ENCODE measurements at places on chromosomes 1 and 21.

DNA sequence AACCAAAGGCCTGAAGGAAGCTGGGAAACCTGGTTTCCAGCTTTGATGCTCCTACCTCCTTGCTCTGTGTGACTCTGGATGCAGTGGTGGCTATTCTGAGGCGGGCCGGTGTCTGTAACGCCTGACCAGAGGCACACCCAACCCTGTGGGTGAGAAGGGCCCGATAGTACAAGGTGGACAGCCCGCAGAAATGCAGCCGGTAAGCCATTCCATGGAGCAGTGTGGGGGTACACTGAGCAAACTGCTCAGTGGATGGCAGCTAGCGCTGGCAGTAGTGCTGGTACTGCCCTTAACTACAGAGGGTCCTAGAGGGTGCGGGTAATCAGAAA, 36.0 kb downstream of the AHDC1 start:
- no peak for DNase-seq

GRCh38 chr1:99004861-99005442, at the start of gene PLPPR5:
Gene PLPPR5, minus strand, starts transcription at chr1:99004861. Its CDS starts 190 bp downstream, at chr1:99004671.
- DNase-seq, result no peak

DNA sequence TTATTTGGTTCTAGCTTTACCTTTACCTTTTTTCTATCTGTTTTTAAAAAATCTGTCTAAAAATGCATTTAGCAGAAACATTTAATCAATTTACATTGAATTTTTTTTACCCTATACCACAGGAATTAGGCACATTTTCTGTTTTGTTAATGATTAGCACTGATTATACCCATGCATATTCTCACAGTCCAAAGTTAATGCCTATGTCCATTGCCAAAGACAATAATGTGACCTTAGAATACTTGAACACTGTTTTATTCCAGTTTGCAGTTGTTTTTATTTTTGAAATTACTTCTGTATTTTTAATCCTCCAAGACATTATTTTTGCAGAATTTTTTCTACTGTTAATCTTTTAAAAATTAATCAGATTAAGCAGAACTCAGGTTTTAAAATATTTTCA, 11.0 kb upstream of the AMY2B start:
- DNase-seq, result no peak

DNA sequence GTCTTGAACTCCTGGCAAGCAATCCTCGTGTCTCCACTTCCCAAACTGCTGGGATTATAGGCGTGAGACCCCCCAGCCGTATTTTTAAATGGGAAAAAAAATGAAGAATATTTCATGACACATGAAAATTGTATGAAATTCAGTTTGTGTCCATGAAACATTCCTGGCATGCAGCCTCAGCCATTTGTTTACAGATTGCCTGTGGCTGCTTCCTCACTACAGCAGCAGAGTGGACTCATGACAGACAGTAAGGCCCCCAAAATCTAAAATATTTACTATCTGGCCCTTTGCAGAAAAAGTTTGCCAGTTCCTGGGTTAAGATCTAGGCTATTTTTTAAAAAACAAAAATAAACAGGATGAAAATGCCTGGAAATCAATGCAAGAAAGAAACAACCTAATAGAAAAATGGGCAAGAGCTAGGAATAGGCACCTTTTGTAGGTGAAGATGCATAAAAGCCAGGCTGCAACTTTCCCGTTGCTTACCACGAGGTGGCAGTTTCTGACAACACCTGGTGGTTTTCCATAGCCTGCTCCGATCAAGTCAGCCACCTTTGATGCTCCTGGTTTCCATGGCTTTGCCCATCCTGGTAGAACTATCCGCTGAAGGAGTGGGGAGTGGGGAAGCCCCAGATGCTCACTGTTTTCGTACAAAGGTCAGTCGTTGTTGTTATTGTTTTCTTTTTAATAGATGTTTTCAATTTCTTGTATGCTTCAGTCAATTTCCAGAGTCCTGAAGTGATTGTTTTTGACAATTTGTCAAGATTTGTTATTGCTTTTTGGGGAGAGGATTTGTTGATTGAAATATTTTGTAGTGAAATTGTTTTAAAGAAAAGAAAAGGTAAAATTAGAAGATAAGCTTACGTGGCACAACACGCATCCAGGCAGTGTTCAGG, 24.3 kb downstream of the UBE2Q1 start:
- DNase-seq, result peak; percentile 60

GRCh38 chr1:226821719-226822085, 48.7 kb upstream of the PSEN2 start:
- DNase-seq, result no peak

DNA sequence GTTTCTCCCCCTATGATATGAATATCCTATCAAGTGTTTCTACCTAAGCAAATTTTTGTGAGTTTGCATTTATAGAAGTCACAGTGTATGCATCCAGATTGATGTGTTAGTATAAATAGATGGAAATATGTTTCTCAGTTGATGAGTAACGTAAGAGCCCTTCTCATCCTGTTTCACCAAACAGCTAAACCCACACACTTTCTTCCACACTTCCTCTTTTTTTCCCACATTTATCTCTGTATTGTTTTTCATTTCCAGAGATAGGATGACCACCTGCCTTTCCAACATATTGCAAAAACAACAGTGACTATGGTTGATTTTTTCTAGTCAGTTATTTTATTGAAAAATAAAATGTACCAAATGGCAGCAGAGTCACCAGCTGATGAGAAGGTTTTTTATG, 490.1 kb downstream of the NEGR1 start:
- DNase-seq, result no peak

DNA sequence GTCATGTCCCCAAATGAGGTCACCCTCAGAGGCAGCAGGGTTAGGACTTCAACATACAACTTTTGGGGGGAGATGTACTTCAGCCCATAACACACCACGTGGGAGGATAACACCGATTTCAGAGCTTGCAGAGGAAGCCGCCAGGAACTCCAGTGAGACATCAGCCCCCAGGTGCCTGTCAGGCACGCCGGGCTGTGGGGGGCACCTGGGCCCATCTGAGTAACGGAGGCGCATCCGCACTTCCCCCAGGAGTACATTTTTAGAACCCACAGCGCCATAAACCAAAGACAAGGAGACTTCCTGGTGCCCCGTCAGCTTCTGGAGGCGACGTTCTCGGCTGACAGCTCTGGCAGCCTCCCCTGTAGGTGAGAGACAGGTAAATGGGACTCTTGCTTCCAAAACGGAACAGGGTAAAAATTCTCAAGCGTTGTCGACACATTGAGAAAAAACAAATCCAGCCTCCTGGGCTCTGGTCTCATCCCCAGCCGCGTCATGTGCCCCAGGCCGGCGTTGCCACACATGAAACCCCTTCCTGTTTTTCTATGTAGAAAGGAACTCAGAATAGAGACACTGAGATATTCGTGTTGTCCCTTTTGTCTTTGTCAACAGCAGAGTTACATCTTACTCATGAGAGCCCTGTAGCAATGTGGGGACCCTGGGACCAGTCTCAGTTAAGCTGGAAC, 93.3 kb downstream of the PDE9A start:
- DNase-seq, result no peak

DNA sequence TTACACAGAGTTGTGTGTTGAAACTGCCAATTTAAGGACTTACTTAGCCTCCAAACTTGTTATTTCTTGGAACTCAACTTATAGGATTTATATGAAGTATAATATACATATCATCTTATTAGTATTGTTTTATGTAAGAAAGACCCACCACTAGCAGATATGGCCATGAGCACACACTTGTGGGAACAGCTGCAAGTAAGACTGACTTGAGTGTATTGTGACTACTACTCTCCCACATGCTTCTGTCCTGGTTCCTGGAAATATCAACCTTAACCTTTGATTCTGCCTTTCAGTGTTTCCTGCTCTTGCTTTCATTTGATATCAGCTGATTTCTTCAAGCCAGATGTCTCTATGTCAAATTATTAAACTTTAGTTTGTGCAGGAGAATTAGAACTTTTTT, 175.3 kb downstream of the MAGI3 start:
- no peak for DNase-seq

- no peak for DNase-seq
These were observed 1414.3 kb upstream of the B3GALT2 start for GRCh38 chr1:194600716-194601115.

DNA sequence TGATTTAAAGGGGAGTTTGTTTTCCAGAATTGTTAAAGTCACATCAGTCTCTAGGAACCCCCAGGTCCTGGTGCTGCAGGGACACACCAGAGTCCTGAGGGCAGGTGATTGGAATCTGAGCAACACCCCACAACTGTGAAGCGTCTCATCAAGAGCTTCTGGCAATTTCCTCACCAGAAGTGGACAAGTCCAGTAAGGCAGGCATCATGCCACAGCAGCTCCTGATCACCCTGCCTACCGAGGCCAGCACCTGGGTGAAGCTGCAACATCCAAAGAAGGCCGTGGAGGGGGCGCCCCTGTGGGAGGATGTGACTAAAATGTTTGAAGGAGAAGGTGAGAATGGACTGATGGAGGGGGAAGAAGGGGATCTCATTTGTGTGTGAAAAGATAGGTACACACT, 2.1 kb downstream of the ZFP69 start:
- no peak for DNase-seq

- no peak for DNase-seq
These were observed 22.5 kb downstream of the CEPT1 start for GRCh38 chr1:111162488-111162880.

GRCh38 chr1:17805869-17806684, 50.9 kb downstream of the ACTL8 start:
- no peak for DNase-seq

GRCh38 chr1:202202500-202203168, 9.0 kb downstream of the LGR6 start:
- no peak for DNase-seq

- no peak for DNase-seq
These were observed 36.5 kb upstream of the KCND3 start for GRCh38 chr1:112026016-112026415.

GRCh38 chr1:106802181-106802580, 254.3 kb upstream of the PRMT6 start:
- no peak for DNase-seq

- DNase-seq, result no peak
These were observed 224.1 kb downstream of the SLC45A1 start for GRCh38 chr1:8541961-8542521.

GRCh38 chr1:157407367-157407766, 144.9 kb downstream of the FCRL5 start:
- DNase-seq, result no peak

- no peak for DNase-seq
These were observed 3.0 kb upstream of the FOXD3 start for GRCh38 chr1:63319046-63320021.

DNA sequence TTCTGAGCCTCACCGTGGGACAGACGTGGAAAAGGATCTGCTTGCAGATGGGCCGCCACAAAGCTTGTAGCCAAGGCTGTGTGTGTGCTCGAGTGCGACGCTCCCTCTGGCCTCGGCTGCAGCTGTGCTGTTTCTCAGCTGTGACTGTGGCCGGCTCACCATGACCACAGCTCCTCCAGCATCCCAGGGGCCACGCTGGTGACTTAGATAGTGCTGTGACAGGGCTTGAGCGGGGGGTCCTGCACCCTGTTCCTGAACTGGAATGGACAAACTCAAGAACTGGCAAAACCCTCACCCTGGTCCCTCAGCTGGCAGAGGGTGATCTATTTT, 17.4 kb upstream of the ACTRT2 start:
- DNase-seq, result no peak

GRCh38 chr21:32015461-32016139, 142.8 kb downstream of the HUNK start:
- DNase-seq, result no peak

- no peak for DNase-seq
These were observed 8.9 kb upstream of the KCNN3 start for GRCh38 chr1:154879038-154879421.

DNA sequence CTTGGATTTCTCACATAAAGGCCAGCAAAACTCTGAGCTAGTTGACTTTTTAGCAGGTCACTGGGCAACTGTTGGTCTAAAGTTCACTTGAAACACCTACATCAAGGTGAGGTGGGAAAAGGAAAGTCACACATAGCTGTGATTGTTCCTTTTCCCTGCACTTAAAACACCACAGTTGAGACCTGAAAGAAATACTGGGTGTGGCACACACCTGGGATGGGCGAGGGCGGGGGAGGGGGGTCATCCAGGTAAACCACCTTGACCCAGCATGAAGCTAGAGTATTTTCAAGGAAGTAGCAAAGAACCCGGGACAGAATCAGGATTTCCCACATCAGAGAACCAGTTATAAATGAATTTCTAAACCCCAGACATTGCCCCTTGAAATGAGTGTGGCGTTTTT, 26.4 kb downstream of the ZNF697 start:
- DNase-seq, result no peak

DNA sequence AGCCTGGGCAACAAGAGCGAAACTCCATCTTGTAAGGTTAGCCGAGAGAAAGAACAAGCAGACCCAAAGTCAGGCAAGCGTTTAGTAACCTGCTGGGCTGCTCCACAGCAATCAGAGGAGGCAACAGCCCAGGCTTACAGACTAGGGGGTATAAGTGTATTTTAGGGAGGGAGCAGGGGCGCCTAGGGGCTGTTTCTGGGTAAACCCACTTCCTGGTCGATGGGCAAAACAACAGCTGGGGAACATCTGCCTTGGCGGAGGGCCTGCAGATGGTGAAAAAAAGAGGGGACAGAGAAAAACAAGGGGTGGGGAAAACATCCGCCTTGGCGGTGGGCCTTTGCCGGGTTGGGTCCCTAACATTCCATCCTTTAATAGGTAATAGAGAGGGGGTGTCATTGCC, 5.2 kb downstream of the TAS1R1 start:
- DNase-seq, result no peak
